ENCODE measurements at places on chromosomes 5 and 9. TPM values are rescaled to one million over a fixed set of nuclear protein-coding genes. Genes with fewer than 3 reads are reported as not detected.

C1QTNF3 gene
- total RNA-seq, result 2.7 TPM

DNA sequence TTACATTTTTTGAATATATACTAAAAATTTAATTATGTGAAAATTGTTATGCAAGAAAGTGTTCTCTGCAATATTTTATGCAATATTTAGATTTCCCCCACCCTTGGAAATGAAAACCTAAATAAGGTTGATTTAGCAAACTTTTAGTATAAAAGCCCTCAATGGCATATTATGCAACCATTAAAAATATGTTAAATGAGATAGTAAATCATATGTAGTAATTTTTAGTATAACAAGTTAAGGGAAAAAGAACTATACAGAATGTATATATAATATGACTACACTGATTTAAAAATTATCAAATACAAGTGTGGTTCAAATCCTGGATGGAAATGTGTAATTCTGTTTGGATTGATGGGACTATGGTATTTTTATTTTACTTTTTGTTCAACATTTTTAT is 116.9 kb upstream of the MEF2C start:
- DNase-seq, result no peak

CNTNAP3 gene
- total RNA-seq, result 7.9 TPM

- DNase-seq, result no peak
These were observed 79.2 kb downstream of the DOCK2 start for GRCh38 chr5:169716287-169716686.

LHX6 gene
- 20.9 TPM for total RNA-seq

DNA sequence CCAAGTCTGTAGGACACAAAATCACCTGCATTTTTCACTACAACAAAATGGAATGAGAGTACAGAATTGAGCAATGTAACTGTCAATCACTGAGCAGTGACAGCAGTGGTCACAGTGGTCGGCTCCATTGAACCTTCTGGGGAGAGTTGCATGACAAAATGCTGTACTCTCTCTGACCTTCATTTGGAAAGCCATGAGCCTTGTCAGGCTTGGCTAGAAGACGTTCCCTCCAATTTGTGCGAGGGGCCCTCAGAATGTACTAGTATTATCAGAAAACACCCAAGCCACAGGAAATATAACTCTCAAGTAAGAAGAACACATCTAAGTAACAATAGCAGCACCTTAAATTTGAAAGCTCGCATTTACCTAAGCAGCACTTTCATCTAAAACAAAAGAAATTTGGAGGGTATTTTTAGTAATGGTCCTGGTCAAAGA is 425.6 kb upstream of the MEF2C start:
- no peak for DNase-seq

DOK3 gene
- total RNA-seq, result 22.6 TPM

GRCh38 chr5:121408778-121409177 is 442.9 kb upstream of the FTMT start:
- DNase-seq, result no peak

PDLIM4 gene
- 23.1 TPM for total RNA-seq

- no peak for DNase-seq
These were observed 190.2 kb downstream of the ASTN2 start for GRCh38 chr9:117224695-117225094.

DNA sequence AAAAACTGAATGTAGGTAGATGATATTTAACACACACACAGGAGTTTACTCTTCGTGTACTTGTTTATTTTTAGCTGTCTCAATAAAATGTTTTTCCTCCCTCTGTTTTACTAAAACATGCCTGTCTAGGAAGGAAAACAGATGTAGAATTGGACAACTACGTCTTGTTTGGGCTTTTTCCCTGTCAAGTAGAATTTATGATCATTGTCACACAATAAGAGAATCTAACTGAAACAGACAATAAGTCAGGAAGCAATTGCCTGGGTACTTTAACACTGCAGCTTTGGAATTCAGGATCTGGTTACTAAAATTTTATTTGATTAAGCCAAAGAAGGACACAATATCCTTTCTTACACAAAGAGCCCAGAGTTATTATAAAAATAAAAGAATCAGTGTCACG is 164.2 kb downstream of the ZDHHC21 start:
- no peak for DNase-seq

DNA sequence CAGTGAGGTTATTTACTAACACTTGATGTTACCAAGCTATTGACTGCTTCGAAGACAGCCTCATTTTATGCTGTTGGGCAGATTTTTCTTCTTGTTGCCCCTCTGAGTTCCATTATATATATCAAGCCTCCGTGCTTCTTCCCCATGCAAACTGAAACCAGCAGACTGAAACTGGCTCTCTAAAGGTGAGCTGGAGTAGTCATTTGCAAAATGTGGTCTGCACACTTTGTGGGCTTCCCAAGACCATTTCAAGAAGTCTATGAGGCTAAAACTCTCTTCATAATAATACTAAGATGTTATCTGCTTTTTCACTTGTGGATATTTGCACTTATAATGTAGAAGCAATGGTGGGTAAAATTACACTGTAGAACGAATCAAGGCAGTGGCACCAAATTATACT is 13.9 kb downstream of the SLC36A1 start:
- no peak for DNase-seq

ISOC1 gene
- total RNA-seq, result 22.6 TPM

DNA sequence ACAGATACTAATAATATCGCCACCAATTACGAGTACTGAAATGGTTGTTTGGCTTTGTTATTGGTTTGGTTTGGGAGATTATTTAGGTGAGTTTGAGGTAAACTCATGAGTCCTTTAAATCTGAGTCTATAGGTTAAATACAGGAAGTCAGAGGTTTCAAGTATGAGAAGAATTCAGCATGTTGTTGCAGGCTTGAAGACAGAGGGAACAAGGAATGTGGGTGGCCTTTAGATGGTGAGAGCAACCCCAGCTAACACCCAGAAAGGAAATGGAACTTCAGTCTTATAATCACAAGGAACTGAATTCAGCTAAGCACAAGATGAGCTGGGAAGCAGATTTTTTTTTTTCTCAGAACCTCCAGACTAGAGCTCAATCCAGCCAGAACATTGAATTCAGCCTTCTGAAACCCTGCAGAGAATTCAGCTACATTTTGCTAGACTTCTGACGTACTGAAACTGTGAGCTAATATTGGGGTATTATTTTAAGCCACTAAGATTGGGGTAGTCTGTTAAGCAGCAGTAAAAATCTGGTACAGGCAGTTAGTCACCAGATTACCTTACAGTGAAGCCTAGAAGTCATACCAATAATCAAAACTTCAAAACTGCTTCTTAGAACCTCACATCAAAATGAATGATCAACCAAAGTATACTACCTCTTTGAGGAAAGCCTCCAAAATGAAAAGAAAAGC is 216.0 kb upstream of the PUM3 start:
- DNase-seq, result no peak

All from mesenteric fat pad (tissue), 1 donor.